ENCODE measurements at places on chromosomes 1 and 21. TPM values are rescaled to one million over a fixed set of nuclear protein-coding genes. Genes with fewer than 3 reads are reported as not detected.

DNA sequence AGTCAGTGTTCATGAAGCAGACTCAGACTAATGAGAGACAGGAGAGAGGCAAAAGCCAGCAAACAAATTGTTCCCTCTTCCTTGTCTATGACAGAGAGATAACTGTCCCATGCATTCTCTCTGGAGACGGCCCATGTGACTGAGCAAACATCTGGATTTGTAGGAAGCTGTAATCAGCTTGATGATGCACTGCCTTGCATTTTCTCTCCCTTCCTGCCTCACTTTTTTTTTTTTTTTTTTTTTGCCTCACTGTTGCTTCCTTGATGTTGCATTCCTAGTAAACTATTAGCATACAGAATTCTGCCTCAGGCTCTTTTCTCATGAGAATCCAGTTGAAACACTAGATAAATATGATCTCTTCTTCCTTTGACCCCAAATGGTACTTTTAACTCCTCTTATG is 134.5 kb downstream of the HHIPL2 start:
- no peak overlapping the region for H3K4me3 ChIP-seq
- no peaks in the 10 kb centered on the region for H3K27me3 ChIP-seq
- H3K36me3 ChIP-seq, result no peaks in the 10 kb centered on the region
- no peak overlapping the region for H3K27ac ChIP-seq

- H3K4me1 ChIP-seq, result no peaks in the 10 kb centered on the region
- H3K27me3 ChIP-seq, result no peaks in the 10 kb centered on the region
- no peak overlapping the region for H3K4me3 ChIP-seq
- no peak overlapping the region for H3K27ac ChIP-seq
- DNase-seq, result no peak
Measured at GRCh38 chr21:19547951-19548840, 1144.6 kb upstream of the TMPRSS15 start.

GRCh38 chr1:234206651-234207284 is 166.5 kb upstream of the COA6 start:
- H3K4me1 ChIP-seq, result no peaks in the 10 kb centered on the region
- H3K4me3 ChIP-seq, result no peak overlapping the region
- H3K27ac ChIP-seq, result no peak overlapping the region
- H3K27me3 ChIP-seq, result no peaks in the 10 kb centered on the region

DNA sequence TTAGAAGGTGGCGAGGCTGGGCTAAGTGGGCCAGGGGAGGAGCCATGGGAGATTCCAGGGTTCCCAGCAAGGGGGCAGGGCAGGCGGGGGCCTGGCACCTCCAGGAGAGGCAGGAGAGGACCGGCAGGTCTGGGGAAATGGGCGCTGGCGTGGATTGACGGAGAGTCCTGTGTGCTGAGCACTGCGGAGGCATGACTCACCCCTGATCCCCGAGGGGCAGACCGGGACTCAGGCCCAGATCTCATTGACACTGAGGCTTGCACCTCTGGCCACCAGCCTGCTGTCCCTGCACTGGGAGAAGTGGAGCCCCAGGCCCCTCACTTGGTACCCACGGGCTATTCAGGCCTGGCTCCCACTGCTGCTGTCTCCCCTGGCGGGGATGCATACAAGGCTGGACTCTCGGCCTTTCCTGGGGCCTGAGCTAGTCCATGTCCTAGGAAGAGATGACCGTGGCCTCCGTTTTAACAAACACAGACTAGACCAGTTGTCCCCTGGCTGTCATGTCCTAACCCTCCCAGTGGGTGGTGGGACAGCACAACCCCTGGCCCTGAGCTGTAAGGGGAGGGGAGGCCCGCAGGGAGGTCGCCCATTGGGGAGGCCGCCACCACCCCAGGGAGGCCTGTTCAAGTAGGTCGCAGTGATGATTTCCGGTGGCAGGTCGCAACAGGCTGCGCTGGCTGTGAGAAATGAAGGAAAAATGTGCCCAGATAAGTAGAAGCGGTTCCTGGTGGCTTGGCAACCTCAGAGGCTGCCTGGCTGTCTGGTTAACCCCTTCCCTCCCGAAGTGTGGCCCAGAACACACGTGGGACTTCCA is 39.7 kb downstream of the RIPK4 start:
- H3K4me3 ChIP-seq, result no peak overlapping the region
- no peak for DNase-seq
- H3K27ac ChIP-seq, result no peak overlapping the region
- no peaks in the 10 kb centered on the region for H3K4me1 ChIP-seq
- peaks cover 18% of the 10 kb centered on the region for H3K27me3 ChIP-seq

- H3K27ac ChIP-seq, result no peak overlapping the region
- H3K4me1 ChIP-seq, result no peaks in the 10 kb centered on the region
- H3K36me3 ChIP-seq, result peaks cover 5% of the 10 kb centered on the region
Measured at GRCh38 chr21:25907573-25908275, 173.0 kb downstream of the GABPA start.

The CCDC17 gene
- 0.90 TPM for total RNA-seq

The TCHH gene
- 0.05 TPM for total RNA-seq

- no peak for DNase-seq
- no peaks in the 10 kb centered on the region for H3K27me3 ChIP-seq
- H3K36me3 ChIP-seq, result no peaks in the 10 kb centered on the region
- H3K4me3 ChIP-seq, result no peak overlapping the region
Measured at GRCh38 chr1:62025154-62025553, 169.5 kb upstream of the L1TD1 start.

- no peak overlapping the region for H3K4me3 ChIP-seq
- no peaks in the 10 kb centered on the region for H3K36me3 ChIP-seq
- peaks cover 16% of the 10 kb centered on the region for H3K4me1 ChIP-seq
- no peak for DNase-seq
- no peak overlapping the region for H3K27ac ChIP-seq
Measured at GRCh38 chr1:159799446-159799985, 2.6 kb upstream of the FCRL6 start.

- no peaks in the 10 kb centered on the region for H3K27me3 ChIP-seq
- H3K4me3 ChIP-seq, result no peak overlapping the region
- peaks cover 6% of the 10 kb centered on the region for H3K36me3 ChIP-seq
- peaks cover 36% of the 10 kb centered on the region for H3K4me1 ChIP-seq
Measured at GRCh38 chr1:246785494-246786111, 61.4 kb downstream of the SCCPDH start.

- no peaks in the 10 kb centered on the region for H3K27me3 ChIP-seq
- no peaks in the 10 kb centered on the region for H3K36me3 ChIP-seq
- H3K4me3 ChIP-seq, result no peak overlapping the region
- DNase-seq, result no peak
Measured at GRCh38 chr21:15353546-15353945, 288.7 kb upstream of the NRIP1 start.

The OR2G6 gene
- total RNA-seq, result not detected

GRCh38 chr1:10694274-10694632 is 102.2 kb downstream of the CASZ1 start:
- H3K36me3 ChIP-seq, result no peaks in the 10 kb centered on the region
- peaks cover 3% of the 10 kb centered on the region for H3K27me3 ChIP-seq
- H3K27ac ChIP-seq, result peak overlapping the region; percentile 81
- peak; percentile 76 for DNase-seq
- peaks cover 21% of the 10 kb centered on the region for H3K4me1 ChIP-seq
- H3K4me3 ChIP-seq, result peak overlapping the region; percentile 91

All from thymus (tissue), 14 donors.